Stimulated activated CD4-positive, alpha-beta T cell treated with anti-CD3 and anti-CD28 coated beads, Interleukin-4, amount 100 ng/mL, for 4 hours (primary cell): ENCODE measurements at places on chromosomes 7 and 10.

- no peak for DNase-seq
These were observed 79.6 kb upstream of the LRRC4 start for GRCh38 chr7:128110641-128111364.

GRCh38 chr7:82204694-82205093 is 238.9 kb downstream of the CACNA2D1 start:
- DNase-seq, result no peak

GRCh38 chr10:76382381-76382851 is 951.0 kb downstream of the LRMDA start:
- DNase-seq, result no peak

DNA sequence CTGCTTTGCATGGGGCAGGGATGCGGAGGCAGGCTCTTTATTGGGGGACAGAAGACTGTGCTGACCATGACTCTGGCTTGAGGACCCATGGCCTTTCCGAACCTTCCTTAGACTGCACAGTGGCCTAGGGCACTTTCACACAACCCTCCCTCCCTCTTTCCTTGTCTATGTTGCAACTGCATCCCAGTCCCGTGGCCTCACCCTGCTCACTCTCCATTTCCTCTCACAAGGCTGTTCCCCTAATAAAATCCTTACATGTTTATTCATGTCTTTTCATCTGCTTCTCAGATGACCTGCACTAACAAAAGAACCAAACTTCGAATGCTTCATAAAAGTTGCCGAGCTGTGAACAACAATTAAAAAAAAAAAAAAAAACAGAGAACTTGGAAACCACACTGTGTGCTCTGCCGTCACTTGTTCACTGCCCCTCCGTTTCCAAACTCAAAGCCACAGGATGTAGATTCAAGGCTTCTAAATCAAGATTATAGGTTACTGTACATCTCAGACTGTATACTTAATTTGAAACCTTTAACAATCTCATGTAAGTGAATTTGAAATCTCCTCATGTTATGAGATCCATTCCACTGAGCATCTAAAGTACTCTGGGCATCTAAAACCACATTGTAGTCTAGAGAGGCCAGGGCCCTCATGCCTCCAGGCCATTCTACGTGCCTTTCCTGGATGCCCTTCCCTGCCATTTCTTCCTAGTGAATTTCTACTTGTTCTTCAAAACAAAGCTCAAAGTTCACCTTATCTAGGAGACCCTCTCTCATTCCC is 265.9 kb downstream of the SNX13 start:
- DNase-seq, result no peak

DNA sequence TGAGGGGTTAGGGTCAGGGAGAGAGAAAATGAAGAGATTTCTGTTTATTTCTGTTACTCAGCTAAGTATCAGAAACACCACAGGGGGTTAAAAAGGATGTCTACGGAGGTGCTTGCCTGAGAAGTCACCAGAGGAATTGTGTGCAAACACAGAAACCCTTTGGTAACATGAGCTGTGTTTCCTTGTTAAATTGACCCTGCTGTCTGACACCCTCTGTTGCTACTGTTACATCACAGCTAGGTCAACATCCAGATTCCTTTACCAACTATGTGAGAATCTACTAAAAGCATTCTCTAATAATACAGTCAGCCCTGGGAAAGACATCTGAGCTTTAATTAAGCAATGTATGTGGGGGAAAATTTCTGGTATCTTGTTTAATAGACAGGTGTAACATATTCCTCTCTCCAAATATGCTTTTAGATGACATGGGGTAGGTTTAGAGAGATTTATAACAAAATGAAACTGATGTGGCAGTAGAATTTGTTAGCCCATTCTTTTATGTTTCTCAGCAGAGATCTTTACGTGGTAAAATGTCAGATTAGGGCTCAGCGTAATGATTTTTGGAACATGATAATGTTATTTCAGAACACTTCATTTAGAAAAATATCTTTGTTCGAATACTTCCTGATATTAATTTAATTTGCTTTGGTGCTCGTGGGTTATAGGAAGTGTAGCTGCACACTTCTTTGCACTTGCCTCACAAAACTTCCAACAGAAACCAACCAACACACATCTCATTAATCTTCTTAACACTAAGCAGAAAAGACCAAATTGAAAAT is 168.0 kb upstream of the AHR start:
- no peak for DNase-seq

GRCh38 chr10:74096777-74097176 is 53.9 kb downstream of the AP3M1 start:
- no peak for DNase-seq

GRCh38 chr10:110833941-110834628 is 37.6 kb upstream of the PDCD4 start:
- no peak for DNase-seq
